ENCODE measurements at places on chromosomes 12 and 14.

GRCh38 chr12:6691473-6691872 is 2.3 kb upstream of the ZNF384 start:
- no peak for DNase-seq

DNA sequence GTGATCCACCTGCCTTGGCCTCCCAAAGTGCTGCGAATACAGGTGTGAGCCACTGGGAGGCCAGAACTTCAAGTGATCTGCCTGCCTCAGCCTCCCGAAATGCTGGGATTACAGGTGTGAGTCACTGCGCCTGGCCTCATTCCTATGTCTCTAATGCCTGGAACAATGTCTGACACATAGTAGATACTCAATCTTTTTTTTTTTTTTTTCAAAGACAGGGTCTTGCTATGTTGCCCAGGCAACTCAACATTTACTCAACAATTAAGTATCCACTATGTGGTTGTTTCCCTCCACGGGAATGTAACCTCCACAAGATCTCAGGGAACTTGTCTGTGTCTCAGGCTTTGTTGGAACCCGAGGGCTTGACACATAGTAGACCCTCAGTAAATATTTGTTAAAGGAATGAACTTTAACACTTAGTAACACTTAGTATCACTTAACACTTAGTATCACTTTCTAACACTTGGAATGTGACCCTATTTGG is 3.0 kb upstream of the TMEM120B start:
- DNase-seq, result no peak

DNA sequence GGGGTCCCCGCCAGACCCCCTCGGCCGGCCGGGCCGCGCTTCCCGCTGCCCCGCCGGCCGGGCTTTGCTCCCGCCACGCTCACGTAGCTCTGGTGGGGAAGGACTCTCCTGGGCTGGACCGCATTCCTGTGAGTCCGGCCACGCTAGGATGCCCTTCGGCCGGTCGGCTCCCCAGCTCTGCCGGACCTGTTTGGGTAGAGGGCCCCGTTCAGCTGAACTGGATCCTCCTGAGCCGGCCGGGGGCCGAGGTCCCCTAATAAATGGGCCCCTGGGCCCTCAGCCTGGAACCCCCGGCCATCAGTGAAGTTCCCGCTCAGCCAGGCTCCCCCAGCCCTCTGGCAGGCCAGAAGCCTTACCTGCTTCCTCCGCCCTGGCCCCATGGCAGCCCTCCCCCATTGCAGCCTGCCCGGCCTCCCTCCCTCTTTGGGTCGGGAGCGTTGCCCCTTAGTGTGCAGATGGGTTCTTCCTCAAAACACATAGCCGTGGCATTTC is 593 bp downstream of the UNC119B start:
- DNase-seq, result no peak

- no peak for DNase-seq
Measured at GRCh38 chr12:2061402-2061801, 8.6 kb downstream of the CACNA1C start.
